Activated T-helper 1 cell treated with anti-CD3 and anti-CD28 coated beads, Interleukin-2, amount 50 U/mL, for 16 hours (primary cell): ENCODE measurements at places on chromosomes 1 and 21.

DNA sequence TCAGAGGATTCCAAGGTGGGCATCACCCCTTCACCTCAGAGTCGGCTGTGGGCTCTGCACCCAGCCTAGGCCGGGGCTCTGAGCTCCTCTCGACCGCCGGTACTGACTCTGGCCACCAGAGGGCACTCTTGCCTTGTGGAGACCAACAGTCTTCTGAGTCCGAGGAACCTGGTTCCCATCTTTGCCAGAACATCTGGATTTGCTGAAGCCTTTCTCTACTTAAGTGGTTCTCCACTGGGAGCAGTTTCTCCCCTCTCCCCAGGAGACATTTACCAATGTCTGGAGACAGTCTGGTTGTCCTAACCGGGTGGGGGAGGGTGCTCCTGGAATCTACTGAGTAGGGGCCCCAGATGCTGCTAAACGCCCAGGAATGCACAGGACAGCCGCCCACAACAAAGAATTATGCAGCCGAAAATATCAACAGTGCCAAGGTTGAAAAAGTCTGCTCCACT lies 9.4 kb downstream of the ETV3L start:
- peak; percentile 76 for DNase-seq

DNA sequence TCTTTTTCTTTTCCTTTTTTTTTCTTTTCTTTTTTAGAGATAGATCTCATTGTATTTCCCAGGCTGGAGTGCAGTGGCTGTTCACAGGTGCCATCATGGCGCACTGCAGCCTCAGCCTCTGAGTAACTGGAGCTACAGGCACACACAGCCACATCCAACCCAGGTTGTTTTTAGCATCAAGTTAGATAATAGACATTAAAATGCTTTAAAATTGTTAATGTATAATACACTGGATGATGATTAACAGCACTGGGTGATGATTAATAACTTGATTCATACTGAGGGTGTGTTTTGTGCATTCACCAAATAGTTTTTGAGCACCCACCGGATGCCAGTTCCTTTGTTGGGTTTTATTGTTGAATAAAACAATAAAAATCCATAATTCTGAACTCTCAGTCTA lies 75.2 kb downstream of the BEND5 start:
- DNase-seq, result no peak

- DNase-seq, result no peak
These were observed 2.5 kb upstream of the PADI6 start for GRCh38 chr1:17369466-17369865.

DNA sequence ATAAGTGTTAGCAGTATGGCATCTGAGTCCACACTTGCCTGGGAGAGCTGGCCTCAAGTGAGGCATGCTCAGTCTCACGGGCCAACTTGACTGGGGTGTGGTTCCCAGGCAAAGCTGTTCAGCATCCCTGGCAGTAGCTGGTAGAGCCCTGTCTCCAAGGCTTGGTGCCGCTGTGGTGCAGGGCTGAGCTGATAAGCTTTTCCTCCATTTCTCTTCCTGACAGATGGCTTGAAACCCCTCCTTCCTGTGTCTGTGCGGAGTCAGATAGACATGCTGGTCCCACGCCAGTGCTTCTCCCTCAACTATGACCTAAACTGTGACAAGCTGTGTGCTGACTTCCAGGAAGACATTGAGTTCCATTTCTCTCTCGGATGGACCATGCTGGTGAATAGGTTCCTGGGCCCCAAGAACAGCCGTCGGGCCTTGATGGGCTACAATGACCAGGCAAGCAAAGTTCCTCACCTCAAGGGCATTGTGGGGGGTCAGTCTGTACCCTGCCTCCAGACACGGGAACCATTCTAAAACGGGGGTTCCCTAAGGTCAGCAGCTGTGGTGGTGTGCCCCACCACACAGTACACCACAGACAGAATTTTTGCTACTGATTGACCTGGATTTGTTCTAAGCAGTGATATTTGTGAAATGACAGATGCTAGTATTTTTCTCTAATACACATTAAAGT lies 13.7 kb upstream of the MIIP start:
- no peak for DNase-seq

DNA sequence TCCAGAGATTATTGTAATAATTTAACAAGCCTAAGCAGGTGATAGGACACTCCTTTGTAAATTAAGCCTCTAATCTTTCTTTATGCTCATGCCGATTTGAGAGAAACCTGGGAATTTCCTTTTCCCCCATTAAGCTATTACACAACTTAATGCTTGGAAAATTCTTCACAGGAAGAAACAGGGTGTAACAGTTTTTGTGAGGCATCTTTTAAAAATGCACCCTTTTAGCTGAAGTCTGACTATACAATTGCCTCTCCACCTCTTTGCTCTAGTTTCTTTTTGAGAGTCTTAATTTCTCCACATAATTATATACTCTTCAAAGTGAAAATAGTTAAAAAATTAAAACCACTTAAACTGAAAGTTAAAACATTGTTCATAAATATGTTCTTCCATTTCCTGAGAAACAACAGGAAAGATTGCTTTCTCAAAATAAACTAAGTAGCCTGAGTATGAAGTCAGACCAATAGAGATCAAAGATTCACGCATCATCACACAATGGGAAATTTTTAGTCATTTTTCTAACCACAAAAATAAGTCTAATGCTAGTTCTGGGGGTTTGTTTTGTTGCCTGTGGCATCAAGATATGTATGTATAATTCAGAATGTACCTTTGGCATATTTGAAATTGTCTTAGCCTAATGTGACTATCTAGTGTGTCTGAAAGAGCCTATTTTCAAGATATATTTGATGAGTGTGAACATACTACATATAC lies 34.7 kb downstream of the LRRC8D start:
- DNase-seq, result no peak

- DNase-seq, result no peak
These were observed 218.8 kb downstream of the NTNG1 start for GRCh38 chr1:107359472-107360241.

GRCh38 chr1:19113697-19114092 lies 96.4 kb downstream of the UBR4 start:
- no peak for DNase-seq

DNA sequence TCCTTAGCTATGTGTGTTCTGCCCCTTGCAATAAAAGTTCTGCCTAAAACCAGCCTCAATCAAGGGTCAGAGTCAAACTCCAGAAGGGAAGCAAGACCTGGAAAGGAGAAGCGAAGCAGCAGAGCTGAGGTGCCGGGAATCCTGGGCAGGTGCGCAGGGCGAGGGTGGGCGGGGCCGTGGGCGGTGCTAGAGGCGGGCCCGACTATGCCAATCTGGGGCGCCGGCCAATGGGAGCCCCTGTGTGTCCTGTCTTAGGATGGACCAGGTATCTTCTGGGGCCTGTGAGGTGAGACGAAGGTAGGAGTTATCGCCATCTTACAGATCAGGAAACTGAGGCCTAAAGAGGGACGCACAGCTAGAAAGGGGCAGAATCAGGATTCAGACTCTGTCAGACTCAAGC lies 120.3 kb downstream of the PTPRU start:
- DNase-seq, result no peak

- no peak for DNase-seq
These were observed 102.1 kb downstream of the LMX1A start for GRCh38 chr1:165254376-165254775.

DNA sequence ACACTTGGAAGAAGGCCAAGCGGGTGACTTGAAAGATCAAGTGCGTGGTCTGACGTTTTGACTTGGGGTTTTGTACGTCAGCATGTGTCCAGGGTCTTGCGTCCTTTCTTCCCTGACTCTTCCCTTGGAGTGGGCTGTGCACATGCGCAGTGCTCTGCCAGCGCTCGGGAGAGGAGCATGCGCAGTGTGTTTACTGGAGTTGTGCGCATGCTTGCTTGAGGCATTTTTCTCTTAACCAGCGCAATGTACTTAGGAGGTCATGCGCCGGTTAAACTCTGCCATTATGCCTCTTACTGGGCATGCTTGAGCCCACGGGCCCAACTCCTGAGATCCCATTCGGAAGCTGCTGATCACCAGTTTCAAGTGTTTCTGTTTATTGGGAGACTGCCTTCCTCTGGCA lies 242.5 kb upstream of the AJAP1 start:
- no peak for DNase-seq

GRCh38 chr1:209383907-209384709 lies 199.4 kb upstream of the CAMK1G start:
- no peak for DNase-seq

DNA sequence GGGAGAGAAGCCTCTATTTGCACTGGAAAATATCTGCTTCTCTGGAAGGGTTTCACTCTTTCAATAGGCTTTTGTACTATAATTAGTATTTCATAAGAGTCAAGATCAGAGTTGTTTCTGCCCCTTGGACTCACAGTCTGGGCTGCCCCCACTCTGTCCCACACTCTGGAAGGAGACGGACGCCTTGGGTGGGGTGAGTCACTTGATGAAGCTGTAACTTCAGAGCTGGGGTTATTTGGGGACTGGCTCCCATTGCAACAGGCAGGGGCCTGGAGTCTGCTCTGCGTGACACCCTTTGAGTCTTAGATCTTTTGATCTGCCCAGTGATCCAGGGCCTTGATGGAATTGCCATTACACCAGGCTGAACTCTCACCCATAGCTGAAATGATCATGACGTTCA lies 4.0 kb upstream of the KCNA10 start:
- no peak for DNase-seq

DNA sequence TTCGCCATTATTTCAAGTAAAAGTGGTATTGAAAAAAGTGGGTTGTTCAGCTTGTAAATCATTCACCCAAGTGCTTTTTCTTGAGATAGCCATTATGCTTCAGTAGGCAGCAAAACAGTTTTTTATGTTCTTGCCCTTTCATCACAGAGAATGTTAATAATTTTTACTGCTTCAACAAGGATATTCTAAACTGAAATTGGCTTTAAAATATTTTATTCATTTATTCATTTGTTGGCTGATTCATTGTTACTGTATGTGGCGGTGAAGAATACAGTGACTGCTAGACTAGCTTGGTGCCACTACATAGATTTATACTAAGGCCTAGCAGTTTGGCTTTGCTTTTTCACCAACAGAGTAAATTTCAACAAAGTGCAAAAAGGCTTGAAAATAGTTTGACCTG lies 121.5 kb downstream of the OLFML2B start:
- no peak for DNase-seq

DNA sequence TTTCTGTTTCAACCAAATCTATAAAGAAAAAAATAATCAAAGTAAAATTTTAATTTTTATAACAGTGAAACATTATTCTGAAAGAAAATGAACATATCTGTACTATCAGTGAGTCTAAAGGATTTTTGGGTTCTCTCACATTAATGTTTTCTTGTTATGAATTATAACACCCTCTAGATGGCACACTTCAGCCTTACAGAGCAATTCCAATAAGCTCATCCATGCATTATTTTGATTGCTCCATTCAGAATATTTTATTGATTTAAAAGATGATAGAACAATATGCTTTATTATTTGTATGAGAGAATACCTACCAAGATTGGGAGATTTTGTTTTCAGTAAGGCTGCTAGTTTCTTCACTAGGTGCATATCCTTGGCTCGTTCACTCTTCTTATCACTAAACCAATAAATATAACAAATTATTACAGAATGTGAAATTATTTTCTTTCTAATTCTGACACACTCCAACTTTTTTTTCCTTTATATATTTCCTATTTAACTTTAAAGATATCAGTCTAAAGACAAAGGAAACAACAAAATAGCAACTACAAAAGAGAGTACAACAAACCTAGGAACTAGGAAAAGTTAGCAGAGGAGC lies 82.4 kb downstream of the RAB3GAP2 start:
- no peak for DNase-seq

DNA sequence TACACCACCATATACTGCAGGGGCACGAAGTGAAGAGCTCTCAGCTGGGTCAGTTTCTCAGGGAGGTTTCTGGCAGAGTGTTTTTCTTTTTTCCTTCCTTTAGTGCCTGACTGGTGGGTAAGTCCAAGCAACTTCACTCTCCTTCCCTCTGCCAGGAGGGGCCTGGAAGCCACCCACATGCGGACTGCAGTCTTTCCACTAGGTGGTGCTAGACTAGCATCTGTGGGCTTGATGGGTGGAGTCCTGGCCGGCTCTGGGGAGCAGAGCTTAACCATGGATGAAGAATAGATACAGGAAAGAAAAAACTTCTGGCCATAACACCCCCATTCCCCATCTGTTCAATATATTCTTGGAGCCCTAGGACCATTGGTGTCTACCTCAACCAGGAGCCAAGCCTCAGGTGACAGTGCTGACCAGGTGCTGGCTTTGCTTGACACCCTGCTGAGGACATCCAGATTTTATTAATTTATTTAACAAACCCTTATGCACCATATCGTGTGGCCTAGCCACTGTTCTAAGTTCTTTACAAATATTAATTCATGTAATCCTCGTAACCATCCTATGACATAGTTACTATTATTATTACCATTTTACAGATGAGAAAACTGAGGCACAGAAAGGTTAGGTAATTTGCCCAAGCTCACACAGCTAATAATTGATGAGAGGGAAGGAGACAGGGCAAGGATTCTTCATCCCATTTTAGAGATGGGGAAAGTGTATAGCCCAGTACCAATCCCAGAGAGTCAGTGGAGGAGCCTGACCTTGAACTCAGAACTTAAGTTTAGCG lies 126.7 kb upstream of the CSF3R start:
- no peak for DNase-seq

- peak; percentile 21 for DNase-seq
These were observed at the start of gene SCMH1 for GRCh38 chr1:41241749-41242341. Gene SCMH1 (minus strand): TSS chr1:41242306. CDS start chr1:41186133, 56,173 bp downstream.

- DNase-seq, result no peak
These were observed 870.5 kb upstream of the CXADR start for GRCh38 chr21:16642353-16642752.
